ENCODE measurements at places on chromosomes 2 and 18.
A peak's percentile ranks its signal among the peaks of the same experiment; 100 is the strongest.

DNA sequence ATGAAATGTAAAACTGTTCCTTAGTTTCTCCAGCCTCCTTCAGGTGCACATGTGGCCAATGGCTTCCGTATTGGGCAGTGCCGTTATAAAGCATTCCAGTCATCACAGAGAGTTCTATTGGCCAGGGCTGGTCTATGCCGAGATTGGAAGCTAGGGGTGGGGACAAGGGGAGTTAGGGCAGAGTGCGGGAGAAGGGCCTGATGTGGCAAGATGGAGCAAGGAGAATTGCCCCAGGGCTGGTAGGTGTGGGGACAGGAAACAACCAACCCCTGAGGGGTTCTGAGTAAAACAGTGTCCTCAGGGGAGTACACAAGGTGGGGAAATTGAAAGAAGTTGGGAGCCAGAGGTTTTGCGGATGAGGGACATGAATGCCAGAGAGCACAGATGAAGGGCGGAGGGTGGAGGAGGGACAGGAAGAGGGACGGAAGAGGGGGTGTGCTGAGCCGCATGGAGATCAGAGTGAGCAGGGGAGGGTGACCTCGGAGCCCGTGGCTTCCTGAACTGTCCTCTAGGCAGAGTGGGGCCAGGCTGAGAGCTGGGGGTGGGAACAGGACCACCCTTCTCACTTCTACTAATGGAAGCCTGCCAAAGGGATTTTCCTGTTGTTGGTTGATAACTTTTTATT, 9.1 kb upstream of the ATP6V1C2 start:
- no peak for DNase-seq

DNA sequence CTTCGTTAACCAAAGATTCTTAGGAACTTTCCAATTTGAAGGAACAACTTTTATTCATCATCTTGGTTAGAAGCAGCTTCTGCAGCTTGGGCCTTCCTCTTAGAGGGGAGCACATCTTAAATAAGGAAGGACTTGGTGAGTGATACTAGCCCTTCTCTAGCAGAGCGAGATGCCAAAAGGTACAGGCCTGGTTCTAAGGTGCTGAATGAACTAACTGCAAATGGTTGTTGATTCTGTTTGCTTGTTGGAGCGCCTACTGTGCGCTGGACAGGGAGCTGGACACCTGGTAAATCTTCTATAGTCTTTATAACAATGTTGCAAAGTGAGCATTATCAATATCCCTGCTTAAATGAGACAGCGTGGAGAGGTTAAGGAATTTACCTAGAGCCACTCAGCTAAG, 127.1 kb downstream of the MYCN start:
- no peak for DNase-seq

- no peak for DNase-seq
Measured at GRCh38 chr2:206974551-206974950, 35.2 kb downstream of the CPO start.

- no peak for DNase-seq
Measured at GRCh38 chr2:47654790-47655562, 128.0 kb upstream of the MSH6 start.

- no peak for DNase-seq
Measured at GRCh38 chr2:2834105-2834504, 503.0 kb upstream of the MYT1L start.

GRCh38 chr2:223626716-223627115, 24.6 kb upstream of the SCG2 start:
- no peak for DNase-seq

DNA sequence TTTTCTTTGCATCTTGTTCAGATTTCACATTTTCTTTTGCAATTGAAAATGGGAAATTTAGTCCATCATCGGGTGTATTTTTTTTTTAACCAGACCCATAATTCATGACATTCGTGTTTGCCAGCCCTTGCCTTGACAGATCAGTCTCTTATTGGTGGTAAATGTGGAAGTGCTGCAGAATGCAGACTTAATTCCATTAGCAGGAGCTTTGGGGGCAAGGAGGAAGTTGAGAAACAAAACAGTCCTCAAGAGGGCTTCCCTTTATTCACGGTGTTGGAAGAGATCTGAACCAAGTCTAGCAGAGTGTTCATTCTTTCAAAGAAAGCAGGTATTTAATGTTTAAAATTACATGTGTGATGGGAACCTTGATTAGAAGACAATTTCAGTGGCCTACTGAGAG, 16.6 kb upstream of the RPE start:
- no peak for DNase-seq

GRCh38 chr2:53422979-53423378, 344.6 kb upstream of the CHAC2 start:
- peak; percentile 81 for DNase-seq

DNA sequence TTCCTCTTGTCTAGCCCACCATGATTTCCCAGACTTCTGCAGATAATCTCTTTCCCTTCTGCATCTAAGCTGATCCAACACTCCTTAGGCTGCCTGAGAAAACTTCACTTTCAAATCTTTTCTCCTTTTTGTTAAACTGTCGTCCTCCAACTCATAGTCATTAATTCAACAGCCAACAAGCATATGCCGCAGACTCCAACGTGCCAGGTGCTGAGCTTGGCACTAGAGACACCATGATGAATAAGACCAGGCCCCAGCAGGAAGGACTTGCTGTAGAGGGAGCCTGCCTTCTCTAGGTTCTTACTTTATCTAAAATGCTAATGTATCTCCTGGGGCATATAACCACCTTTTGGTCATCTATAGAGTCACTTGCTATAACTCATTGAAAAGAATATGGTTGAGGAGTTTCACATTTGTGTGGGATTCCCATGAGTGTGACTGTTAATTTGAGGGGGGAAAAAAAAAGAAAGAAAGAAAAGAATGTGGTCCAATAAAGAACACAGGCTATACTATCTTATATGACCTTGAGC, 51.0 kb downstream of the ANKRD44 start:
- no peak for DNase-seq
